ENCODE measurements at places on chromosomes 2 and 18. TPM values are rescaled to one million over a fixed set of nuclear protein-coding genes. Genes with fewer than 3 reads are reported as not detected.

GRCh38 chr18:22185273-22185672, 15.9 kb downstream of the GATA6 start:
- no peaks in the 10 kb centered on the region for H3K36me3 ChIP-seq
- H3K4me1 ChIP-seq: no peaks in the 10 kb centered on the region
- H3K27me3 ChIP-seq: peaks cover 4% of the 10 kb centered on the region
- no peak overlapping the region for H3K27ac ChIP-seq

GRCh38 chr18:11710578-11710977, 21.5 kb downstream of the GNAL start:
- no peak overlapping the region for H3K27ac ChIP-seq
- H3K27me3 ChIP-seq: peaks cover 25% of the 10 kb centered on the region
- DNase-seq: no peak
- H3K4me1 ChIP-seq: no peaks in the 10 kb centered on the region
- H3K36me3 ChIP-seq: no peaks in the 10 kb centered on the region

- DNase-seq: no peak
- H3K27me3 ChIP-seq: no peaks in the 10 kb centered on the region
- H3K4me3 ChIP-seq: no peak overlapping the region
- no peaks in the 10 kb centered on the region for H3K36me3 ChIP-seq
- H3K27ac ChIP-seq: peak overlapping the region; percentile 53
Observed at GRCh38 chr2:227412877-227413276, 25.1 kb upstream of the SCYGR1 start.

KLHL41 gene
- 0.46 TPM for total RNA-seq
